ENCODE measurements at places on chromosomes 11 and 22.
A peak's percentile ranks its signal among the peaks of the same experiment; 100 is the strongest.

- peak; percentile 12 for DNase-seq
Observed at GRCh38 chr11:32034149-32034548, 56.7 kb upstream of the RCN1 start.

- no peak for DNase-seq
Observed at GRCh38 chr11:3134651-3135480, 30.2 kb downstream of the OSBPL5 start.

DNA sequence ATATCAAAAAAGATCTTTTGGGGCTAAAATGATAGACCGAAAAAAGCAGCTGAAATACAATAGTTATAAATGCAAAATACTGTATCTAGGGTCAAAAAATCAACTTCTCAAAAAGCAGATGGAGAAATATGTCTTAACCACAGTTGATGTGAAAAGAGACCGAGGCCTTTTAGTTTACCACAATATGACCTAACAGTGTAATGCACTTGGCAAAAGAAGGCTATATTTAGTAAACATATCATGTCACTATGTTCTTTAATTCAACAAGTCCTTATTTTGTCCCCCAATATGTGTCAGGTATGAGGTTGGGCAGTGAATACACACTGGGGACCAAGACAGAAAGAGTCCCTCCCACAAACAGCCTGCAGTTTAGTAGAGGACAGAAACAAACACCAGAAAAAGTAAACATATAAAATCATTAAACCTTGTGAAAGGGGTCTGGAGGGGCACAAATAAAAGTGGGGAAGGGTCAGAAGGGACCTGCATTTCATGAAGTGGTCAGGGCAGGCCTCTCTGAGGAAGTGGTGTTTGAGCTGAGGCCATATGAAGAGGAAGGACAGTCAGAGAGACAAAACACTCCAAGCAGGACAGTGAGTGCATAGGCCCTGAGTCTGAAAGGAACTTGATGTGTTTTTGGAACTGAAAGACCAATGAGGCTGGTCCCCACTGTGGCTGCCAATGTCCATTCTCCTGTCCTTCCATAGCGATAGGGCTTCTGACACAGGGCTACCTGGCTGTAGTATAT is 53.4 kb downstream of the LIF start:
- no peak for DNase-seq

- no peak for DNase-seq
Observed at GRCh38 chr11:134861490-134862104, 449.6 kb upstream of the B3GAT1 start.

- no peak for DNase-seq
Observed at GRCh38 chr22:20639343-20639742, 131.9 kb downstream of the MED15 start.

DNA sequence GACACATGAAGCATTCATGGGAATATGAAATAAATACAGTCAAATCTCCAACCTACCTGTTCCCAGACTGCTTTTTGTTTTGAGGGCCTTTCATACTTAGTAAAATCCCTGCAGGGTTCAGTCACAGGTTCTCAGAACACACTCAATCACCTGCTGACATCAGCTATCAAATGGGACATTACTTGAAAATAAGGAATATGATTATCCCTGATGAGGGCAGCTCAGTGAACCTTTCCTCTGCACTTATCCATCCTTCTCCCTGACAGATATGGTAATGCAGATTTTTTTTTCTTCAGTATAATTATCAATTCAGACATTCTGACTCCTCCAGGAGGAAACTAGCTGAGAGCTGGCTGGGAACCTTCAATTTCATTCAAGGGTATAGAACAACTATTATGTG is 1127.4 kb upstream of the CCDC90B start:
- no peak for DNase-seq

- no peak for DNase-seq
Observed at GRCh38 chr11:2402106-2402505, 1.6 kb downstream of the TSSC4 start.

DNA sequence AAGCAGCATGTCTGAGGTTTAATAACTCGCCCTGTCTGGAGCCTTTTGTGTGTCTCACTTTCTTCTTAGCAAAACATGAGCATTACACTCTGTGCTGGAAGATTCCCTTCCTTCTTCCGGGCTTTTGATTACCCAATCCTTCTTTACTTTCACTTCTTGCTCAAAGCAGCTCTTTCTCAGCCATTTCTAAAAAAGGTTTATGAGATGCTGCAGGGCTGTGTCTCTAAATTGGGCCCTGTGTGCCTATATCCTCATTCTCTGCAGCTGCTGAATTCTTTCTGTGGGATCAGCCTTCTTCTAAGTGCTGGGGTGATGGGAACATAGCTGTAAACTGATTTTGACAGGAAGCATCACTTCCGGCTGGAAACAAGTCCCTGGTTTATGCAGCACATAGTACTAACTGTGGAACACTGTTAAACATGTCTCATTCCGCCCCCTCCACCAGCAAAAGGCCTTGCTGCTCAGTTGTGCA is 71.8 kb downstream of the PIWIL4 start:
- peak; percentile 39 for DNase-seq
